ENCODE measurements at places on chromosomes 6 and 20. TPM values are rescaled to one million over a fixed set of nuclear protein-coding genes. Genes with fewer than 3 reads are reported as not detected.

The BEND6 gene
- 13.4 TPM for total RNA-seq

The ZSWIM1 gene
- total RNA-seq = 8.1 TPM

The MDFI gene
- not detected for total RNA-seq

The DCDC2 gene
- total RNA-seq = under 0.01 TPM

The AARS2 gene
- 10.0 TPM for total RNA-seq

The CDKN1A gene
- 522 TPM for total RNA-seq

GRCh38 chr6:20463396-20463795, 61.7 kb downstream of the E2F3 start:
- DNase-seq = no peak

The LY6G6C gene
- not detected for total RNA-seq
